ENCODE measurements at places on chromosomes 5 and 9.
A peak's percentile ranks its signal among the peaks of the same experiment; 100 is the strongest.

GRCh38 chr5:134777366-134777765, 18.8 kb downstream of the DDX46 start:
- DNase-seq: no peak

DNA sequence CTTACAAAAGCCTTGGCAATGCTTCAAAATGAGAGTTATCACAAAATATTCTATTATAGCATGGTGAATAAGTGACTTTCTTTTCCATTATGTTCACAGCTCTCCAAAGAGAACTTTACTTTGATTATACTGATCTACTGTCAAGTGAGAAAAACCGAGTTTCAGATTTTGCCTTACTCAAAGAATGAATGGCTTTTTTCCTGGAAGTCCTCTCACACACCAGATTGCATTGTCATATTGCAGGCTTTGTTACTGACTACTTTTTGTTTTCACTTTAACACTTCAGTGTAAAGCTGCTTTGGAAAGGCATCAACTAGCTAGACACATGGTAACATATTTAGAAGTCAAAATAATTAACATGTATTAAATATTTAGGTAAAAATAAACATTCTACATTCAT, 765.2 kb upstream of the NUDT12 start:
- DNase-seq: no peak

GRCh38 chr9:133693703-133694529, 44.2 kb downstream of the SARDH start:
- no peak for DNase-seq

DNA sequence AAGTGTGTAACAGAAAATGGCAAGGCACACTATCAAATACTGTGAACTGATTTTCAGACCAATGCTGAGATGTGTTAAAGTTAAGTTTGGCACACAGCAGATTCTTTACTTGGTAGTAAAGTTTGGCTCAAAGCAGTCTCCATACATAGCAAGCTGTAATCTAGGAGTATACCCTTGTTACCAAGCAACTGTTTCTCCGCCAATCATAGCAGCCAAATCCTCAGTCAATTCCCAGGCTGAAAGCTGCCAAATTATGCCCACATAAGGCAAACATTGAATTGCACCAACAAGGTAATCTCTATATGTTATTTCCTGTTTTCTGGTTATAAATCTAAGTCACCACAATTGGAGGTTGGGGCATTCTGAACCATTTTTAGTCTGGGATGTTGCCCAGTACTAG, 345.7 kb downstream of the DEPDC1B start:
- DNase-seq: no peak

- DNase-seq: no peak
Observed at GRCh38 chr9:97808972-97809371, 44.1 kb upstream of the FOXE1 start.

DNA sequence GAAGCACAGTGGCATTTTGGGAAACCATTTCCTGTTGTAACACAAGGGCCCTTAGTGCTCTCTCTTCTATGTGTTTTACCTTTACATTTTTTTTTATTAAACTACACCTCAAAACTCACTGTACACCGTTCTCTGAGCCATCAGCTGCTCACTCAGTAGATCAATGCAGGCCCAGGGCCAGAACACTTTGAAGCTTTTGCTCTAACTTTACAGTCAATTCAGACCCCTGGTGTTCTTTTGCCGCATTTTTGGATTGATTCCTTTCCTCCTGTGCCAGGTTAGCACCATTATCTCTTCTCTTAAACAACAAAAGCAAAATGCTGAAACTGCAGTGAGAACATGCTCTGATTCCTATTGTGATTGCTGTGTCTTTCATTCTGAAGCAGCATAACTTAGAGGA, 269.8 kb upstream of the RGMB start:
- DNase-seq: no peak

- DNase-seq: no peak
Observed at GRCh38 chr5:124990723-124991122, 244.3 kb upstream of the ZNF608 start.

DNA sequence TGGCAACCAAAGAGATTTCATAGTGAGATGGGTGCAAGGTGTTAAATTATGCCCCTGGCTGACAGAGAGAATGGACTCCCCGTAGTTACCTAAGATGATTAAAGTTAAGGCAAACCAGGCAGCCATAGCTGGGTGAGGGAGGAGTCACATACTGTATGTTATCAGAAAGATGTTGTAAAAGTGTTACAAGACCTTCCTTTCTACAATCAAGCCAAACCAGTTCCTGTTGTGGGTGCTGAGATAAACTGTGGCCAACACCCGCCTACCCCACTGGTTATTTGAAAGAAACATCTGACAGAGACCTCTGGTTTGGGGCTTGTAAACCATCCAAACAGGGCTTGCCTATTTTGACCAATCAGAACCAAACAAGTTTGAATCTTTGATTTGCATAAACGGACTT, 684.7 kb upstream of the NUDT12 start:
- DNase-seq: no peak

DNA sequence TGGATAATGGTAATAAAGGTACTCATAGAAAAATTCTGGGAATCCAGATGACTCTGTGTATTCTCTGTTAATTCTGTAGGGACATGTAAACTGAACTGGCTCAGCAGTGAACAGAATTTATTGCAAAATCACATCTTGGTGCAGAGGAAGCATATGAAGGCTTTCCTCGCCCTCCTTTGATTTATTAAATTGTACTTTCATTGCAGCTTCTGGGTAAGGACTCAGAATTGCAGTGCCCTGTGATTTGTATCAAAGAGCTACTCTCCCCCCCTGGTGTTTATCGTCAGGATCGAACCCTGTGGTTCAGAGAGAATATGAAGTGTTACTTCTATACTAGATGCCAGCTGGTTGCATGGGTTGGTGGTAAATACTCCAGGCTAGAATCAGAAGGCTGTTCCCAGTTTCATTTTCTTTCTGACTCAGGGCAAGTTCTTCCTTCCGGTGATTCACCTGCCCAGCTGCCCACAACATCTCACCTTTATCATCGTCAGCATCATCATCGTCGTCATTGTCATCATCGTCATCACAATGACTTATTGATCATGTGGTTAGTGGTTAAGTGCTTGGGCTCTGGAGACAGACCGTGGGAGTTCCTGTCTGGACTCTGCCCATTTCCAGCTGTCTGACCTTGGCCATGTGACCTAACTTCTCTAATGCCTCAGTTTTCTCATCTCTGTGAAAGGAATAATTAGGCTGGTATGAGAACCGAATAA, 238.8 kb downstream of the ARHGAP26 start:
- peak; percentile 99 for DNase-seq

DNA sequence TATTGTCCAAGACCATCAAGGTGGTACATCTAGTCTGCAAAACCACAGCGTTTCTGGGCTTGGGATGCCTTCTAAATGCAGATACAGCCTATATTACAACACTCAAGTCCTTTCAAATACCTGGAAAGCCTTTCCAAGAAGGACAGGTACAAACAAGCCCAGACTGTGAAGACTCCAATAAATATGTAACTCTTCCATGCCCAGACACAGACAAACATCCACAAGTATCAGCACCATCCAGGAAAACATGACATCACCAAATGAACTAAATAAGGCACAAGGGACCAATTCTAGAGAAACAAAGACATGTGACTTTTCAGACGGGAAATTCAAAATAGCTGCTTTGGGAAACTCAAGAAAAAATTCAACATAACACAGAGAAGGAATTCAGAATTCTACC, 152.7 kb upstream of the POC5 start:
- no peak for DNase-seq

- no peak for DNase-seq
Observed at GRCh38 chr5:177509991-177510566, 453 bp upstream of the DOK3 start.

GRCh38 chr5:107320846-107321245, 349.9 kb downstream of the EFNA5 start:
- DNase-seq: no peak

DNA sequence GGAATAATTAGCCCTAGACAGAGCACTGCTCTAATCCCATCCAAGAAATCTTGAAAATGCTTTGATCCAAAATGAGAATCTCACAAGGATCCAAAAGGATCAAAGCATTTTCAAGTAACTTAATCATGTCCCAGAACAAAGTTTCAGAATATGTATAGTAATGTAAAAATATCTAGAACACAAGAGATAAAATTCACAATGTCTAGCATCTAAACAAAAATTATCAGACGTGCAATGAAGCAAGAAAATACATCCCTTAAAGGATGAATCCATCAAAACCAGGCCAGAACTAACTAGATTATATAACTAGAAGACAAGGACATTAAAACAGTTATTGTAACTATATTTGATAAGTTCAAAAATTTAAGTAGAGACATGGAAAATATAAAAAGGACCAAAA, 69.3 kb downstream of the INIP start:
- DNase-seq: no peak

DNA sequence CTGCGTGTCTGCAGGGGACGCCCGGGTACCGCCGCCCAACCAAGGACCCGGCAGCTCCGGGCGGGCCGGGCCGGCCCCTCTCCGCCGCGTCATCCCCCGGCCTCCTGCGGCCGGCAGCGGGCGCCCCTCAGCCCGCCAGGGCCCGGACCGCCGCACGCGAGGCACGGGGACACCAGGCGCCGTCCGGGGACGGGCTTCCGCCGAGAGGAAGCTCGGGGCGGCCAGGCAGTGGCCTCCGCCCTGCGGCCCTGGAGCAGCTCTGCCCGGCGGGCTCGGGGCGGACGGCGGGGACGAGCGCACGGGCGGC, 373 bp downstream of the FBXW5 start:
- DNase-seq: no peak

GRCh38 chr9:13426606-13427005, 147.1 kb upstream of the MPDZ start:
- no peak for DNase-seq

GRCh38 chr5:137142764-137143605, 356.1 kb downstream of the SPOCK1 start:
- peak; percentile 72 for DNase-seq

- no peak for DNase-seq
Observed at GRCh38 chr5:105931881-105932421, 1738.8 kb downstream of the EFNA5 start.

DNA sequence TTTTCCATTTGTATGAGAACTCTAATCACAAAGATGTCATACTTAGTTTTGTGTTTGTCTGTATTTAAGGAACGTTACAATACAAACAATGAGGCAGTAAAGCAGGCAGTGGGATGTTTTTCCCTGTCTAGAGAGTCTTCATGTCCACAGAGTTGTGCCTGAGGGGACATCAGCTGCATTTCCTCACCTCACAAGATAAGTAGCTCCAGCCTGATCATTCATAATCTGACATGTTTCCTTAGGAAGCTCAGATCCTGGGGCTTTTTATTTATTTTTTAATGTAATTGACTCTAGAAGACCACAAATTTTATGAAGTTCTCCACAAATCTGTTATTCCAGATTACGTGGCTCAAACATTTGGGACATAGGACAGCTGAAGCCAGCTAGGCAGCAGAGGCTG, 78.5 kb downstream of the SPTLC1 start:
- no peak for DNase-seq

DNA sequence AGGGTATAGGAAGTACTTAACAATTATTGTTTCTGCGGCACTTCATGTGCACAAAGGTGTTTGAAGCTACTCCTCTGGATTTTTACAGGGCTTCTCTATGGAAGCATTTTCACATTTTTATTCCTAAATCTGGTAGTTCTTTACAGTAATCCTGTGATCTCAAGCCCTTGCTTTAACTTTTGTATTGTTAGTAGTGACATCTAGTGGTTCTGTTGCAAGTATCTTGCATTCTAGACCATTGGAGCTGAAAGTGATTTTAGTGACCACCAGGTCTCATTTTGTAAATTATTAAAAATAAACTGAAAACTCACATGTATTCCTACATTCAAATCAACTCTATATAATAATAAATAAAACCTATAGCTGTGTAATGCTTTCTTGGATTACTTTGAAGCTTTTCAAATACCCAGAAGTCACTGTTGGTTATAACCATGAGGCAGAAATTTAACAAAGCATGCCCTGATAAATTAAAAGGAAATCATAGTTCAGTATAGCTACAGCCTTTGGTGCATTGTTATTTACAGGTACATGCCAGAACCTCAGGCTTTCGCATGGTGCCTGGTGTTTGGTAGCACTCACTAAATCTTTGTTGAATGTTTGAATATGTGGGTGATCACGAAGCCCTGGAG, 18.9 kb downstream of the RPS23 start:
- no peak for DNase-seq

DNA sequence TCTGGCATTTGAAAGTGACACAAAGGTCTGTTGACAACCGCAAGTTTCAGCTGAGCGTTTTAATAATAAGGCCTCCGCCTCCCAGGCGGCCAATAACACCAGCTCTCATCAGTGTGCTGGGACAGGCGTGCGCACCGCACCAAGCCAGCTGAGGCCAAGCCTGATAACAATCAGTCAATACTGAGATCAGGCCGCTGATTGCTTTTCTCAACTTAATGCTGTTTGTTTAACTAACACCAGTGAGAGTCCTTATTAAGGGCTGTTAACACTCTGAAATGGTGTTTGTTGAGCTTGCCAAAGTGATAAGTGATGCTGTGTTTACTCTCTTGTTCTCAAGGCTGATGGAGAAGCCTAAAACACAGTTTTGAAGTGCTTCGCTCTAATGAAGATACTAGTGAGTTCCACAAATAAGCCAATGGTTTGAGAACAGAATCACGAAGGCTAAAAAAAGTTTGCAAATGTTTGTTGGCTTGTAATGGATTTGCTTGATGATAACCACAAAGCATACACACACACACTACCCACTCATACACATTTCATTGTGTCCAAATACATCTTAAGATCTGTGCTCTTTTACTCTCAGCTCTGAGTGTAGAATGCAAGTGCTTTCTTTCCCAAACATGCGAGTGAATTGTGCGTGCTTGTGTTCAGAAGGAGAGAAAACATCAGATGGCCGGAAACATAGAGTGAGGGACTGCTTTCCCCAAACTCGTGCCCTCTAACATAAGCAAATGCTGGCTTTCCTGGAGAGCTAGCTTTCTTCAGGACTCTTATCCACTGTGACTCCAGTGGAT, 330.4 kb upstream of the KLF4 start:
- no peak for DNase-seq

DNA sequence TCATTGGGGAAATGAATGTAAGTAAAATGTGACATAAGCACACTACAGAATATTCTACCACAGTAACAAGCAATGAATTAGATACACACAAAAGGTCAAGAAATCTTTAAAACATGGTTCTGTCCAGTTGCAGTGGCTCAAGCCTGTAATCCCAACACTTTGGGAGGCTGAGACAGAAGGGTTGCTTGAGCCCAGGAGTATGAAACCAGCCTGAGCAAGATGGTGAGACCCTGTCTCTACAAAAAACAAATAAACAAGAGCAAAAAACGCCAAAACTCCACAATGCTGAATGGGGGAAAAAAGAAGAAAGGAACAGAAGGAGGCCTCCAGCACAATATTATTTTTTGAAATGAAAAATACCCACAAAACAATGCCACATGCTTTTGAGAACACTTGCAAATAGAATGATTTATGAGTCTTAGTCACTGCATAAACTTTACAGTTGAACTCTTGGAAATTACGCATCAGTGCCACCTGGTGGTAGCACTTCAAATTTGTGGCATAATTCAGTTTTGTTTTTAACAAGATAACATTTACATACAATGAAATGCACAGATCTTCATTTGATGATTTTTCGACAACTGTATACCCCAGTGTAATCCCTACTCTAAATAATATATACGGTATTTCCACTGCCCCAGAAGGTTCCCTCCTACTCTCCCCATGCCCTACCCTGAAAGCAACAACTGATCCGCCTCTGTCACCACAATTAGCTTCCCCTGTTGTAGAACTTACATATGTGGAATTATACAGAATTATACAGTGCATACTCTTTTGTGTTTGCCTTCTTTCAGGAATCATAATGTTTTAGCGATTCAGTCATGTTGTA, 14.4 kb upstream of the SPINK4 start:
- peak; percentile 69 for DNase-seq
